ENCODE measurements at places on chromosomes 4 and X. TPM values are rescaled to one million over a fixed set of nuclear protein-coding genes. Genes with fewer than 3 reads are reported as not detected.

DNA sequence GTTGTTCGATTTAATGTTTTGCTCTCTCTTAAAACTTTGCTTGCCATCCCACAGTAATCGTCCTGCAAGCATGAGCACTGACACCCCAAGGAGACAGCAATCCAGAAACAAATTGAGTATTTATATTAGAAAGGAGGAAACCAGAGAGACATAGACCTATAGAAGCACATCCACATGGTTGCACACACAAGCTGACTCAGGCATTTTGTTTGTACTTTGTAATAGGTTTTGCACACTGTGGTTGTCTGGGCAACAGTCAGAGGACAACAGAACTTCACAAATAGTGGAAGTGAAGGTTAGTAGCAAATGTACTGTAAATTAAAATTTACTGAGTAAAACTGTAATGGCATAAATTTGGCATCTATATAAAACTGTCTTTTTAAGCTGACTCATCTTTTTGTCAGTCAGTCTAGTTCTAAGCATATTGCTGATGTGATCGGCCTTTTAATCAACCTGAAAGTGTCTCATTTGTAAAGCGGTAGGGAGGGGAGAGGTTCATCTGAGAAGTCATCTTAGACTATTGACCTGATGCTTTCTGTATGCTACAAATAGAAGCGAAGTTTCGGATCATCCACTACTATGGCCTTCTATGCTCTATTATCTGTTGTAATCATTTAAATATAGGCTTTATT is 1624.7 kb downstream of the ARAP2 start:
- peak; percentile 25 for DNase-seq

- DNase-seq: no peak
These were observed 378 bp upstream of the RPS6KA6 start for GRCh38 chrX:84188320-84188834.

GRCh38 chrX:115639334-115639880 is 78.4 kb downstream of the PLS3 start:
- no peak for DNase-seq

GRCh38 chr4:1171311-1172227 is 814 bp downstream of the SPON2 start:
- no peak for DNase-seq

- no peak for DNase-seq
These were observed 32.1 kb upstream of the BEND2 start for GRCh38 chrX:18252644-18253359.

GRCh38 chr4:5039800-5040199 is 11.5 kb upstream of the STK32B start:
- DNase-seq: no peak

DNA sequence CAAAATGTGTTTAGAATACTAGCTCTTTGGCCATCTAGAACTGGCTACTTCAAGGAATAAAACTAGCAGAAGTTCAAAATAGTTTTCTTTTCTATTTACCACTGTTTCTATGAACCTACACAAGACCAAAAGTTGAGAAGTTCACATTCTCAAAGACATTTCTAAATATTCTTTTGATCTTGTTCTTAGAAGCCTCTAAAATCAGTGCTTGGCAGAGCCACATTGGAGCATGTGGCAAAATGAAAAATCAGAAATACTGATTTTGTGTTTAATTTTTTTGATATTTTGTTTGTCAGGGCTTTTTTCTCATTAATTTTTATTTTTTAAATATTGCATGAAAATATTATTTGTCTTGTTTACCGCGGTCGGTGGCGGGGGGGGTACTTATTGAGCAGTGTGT is 853.8 kb upstream of the INTU start:
- no peak for DNase-seq

DNA sequence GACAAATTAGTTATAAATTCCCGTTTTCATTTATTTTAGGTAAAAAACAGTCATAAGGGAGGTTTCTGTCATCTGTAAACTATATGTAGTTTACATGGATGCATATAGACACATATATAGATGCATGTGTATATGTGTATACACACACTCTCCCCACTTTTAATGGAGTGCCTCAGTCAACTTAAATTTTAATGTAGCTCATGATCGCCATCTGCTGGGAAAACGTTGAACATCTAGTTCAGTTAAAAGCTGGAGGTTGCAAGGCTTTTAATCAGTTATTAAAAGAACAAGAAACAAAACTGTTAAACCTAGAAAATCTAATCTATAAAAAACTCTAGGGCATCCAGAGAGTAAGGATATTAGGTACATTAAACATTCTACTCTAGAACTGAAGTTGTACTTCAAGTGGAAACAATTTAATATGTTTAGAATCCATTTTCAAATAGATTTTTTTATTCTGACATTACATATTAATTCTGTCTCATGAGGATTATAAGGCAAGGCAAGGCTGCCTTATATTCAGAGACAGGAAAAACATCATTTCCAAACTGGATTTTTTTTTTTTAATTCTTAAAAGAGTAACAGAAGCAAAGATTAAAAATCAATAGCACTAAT is 122.6 kb downstream of the SHISA3 start:
- DNase-seq: peak; percentile 30

DNA sequence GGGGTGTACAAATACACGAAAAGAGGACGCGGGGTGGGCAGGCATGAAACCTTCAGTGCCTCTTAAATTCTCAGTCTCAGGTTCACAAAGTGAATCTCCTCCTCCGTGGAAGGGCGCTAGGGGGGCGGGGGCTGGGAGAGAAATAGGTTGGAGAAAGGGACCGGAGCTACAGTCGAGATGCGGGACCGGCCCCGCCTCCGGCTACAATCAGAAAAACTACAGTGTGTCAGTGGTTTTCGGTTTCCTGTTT is 3.4 kb downstream of the MAML3 start:
- DNase-seq: no peak

- no peak for DNase-seq
These were observed 17.4 kb upstream of the PWWP3B start for GRCh38 chrX:106150701-106151100.

DNA sequence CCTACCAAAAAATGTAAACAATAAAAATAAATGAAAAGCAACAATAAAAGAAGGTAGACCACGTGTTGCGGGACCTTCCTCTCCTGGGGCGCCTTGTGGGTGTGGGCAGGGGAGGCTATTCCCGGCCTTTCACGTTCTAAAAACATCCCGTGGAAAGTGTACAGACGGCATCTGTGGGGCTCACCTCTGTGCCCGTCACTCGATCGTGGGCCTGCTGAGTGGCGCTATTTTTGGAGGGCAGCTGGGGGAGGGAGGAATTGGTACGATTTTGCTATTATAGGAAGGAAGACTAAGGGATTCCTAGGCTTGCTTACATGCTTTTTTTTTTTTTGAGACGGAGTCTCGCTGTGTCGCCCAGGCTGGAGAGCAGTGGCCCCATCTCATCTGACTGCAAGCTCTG is 13.6 kb upstream of the PPP2R3B start:
- DNase-seq: no peak

DNA sequence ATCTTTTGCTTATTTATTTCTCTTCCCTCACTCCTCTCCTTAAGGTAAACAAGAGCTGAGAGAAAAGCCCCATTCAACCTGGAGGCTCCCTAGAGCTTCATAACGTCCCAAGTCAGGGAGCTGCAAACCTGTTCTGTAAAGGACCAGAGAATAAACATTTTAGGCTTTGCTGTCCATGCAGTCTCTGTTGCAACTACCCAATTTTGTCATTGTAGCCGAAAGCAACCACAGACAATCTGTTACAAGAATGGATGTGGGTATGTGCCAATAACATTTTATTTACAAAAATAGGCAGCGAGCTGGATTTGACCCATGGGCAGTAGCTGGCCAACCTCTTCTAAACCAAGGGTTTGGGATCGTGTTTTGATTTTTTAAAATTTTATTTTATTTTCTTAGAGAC is 71.3 kb upstream of the TBL1X start:
- no peak for DNase-seq

GRCh38 chr4:53646795-53647194 is 55.5 kb upstream of the LNX1 start:
- DNase-seq: no peak

- DNase-seq: no peak
These were observed 139.8 kb downstream of the CLCN4 start for GRCh38 chrX:10296576-10296975.

GRCh38 chr4:38145033-38145678 is 185.0 kb downstream of the PTTG2 start:
- no peak for DNase-seq

GRCh38 chrX:71995122-71995521 is 84.5 kb downstream of the NHSL2 start:
- DNase-seq: no peak

DNA sequence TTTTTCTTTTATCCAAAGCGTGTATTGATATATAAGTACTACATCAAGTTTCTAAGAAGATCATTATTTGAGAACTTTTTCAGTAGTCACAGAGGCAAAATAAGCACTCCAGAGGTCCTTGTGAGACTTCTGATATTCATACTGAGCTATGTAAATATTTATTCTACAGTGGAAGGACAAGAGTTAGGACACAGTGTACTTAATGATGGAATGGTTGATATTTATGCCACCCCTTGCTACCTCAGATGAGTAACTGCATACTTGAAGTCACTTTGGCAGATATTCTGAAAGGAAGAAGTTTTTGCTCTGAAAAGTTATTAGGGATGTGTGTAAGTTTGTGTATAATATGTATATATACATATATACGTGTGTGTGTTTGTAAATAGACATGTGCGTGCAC is 30.3 kb downstream of the MAGEA1 start:
- DNase-seq: no peak

DNA sequence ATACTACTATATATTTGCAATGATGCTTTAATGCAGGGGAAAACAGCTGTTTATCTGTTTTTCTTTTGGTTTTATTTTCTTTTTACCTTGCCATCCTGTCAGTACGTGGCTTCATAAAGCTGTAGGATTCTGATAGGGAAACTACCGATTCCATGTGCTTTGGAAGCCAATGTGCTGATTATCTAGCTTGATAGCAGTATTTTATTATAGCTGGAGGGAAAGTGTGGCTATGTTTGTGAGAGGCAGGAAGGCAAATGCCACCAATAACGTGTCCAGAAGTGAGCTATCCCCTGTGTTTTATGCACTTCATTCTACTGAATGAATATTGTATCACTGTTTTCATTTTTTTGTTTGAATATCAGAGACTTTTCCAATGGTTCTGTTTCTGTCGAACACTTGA is 43.7 kb downstream of the IL15 start:
- no peak for DNase-seq

DNA sequence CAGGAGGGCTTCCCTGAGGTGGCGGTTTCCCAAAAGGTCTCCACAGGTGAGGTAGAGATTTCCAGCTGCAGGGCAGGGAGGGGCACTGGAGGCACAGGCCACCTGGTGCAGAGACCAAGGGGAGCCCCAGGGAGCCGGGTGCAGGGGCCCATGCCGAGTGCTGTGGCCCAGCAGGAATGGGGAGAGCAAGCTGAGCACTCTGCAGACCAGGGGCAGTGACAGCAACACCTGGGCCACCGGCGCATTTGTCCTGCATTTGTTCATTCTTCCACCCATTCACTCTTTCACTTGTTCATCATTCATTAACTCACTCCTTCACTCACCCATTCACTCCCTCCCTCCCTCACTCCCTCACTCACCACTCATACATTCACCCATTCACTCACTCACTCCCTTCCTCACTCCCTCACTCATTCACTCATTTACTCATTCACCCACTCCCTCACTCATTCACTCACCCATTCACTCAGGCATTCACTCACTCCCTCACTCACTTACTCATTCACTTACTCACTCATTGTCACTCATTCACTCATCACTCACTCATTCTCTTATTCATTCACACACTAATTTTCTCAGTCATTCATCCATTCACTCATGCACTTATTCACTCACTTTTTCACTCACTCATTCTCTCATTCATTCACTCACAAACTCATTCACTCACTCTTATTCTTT is 16.3 kb downstream of the CPZ start:
- no peak for DNase-seq

GRCh38 chr4:54391104-54391503 is 162.0 kb downstream of the PDGFRA start:
- no peak for DNase-seq

DNA sequence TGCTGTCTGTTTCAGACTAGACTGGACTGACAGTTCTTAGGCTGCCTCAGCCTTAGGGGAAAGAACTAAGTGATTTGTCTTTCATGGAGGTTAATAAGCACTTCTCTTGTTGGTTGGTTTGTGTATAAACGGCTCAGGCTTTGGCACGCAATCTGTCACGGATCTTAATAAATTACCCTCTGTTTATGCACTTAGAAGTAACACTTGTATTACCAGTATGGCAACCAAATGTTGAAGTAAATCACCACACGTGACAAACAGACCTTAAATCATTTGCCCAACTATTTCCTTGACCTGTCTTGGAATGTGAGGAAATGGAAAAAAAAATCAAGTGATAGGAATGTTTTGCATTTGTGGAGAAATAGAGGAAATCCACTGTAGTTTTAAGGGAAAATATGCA is 69.9 kb downstream of the TEX13A start:
- DNase-seq: no peak

GRCh38 chr4:156941940-156942548 is 29.6 kb downstream of the PDGFC start:
- DNase-seq: peak; percentile 71

- peak; percentile 80 for DNase-seq
These were observed 66.3 kb upstream of the FAM9C start for GRCh38 chrX:13110433-13111324.

GRCh38 chr4:109826719-109827118 is 1.1 kb upstream of the RRH start:
- no peak for DNase-seq

GRCh38 chrX:65696613-65697012 is 29.2 kb downstream of the MSN start:
- no peak for DNase-seq

DNA sequence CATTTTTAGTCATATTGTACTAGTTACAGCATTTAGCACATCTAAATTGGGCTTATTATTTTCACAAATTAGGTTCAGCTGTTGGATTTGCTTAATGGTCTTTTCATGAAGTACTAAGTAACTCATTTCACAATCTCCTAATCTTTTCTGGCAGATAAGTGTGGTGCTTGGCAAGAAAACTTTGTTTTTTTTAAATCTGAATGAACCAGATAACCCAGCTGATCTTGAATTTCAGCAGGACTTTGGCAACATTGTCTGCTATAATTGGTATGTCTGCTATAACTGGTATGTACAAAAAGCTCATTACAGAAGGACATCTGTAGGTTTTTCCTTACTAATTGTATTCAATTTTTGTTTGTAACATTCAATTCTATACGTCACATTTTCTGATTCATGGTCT is 22.7 kb downstream of the WDR19 start:
- DNase-seq: no peak

GRCh38 chrX:22163326-22163725 is 109.4 kb upstream of the CBLL2 start:
- no peak for DNase-seq

GRCh38 chrX:42219231-42219630 is 295.9 kb upstream of the CASK start:
- peak; percentile 62 for DNase-seq

The SOX3 gene
- not detected for total RNA-seq

The WNK3 gene
- 0.02 TPM for total RNA-seq

The ASB5 gene
- total RNA-seq: not detected

The FAM9C gene
- total RNA-seq: not detected

The FRMD7 gene
- not detected for total RNA-seq

The MAGEE1 gene
- total RNA-seq: 0.73 TPM

The STS gene
- total RNA-seq: 2.9 TPM

The F11 gene
- total RNA-seq: not detected

The LRIT3 gene
- not detected for total RNA-seq
